ENCODE measurements at places on chromosomes 6 and 20. TPM values are rescaled to one million over a fixed set of nuclear protein-coding genes. Genes with fewer than 3 reads are reported as not detected.

The MCCD1 gene
- total RNA-seq, result not detected

The HAO1 gene
- not detected for total RNA-seq

The FAXC gene
- total RNA-seq, result 44.8 TPM

The SYCP2L gene
- total RNA-seq, result 6.9 TPM

The ADGRF5 gene
- 9.9 TPM for total RNA-seq
